Esophagus squamous epithelium (tissue), 5 donors: ENCODE measurements at places on chromosomes 6 and 20.
A peak's percentile ranks its signal among the peaks of the same experiment; 100 is the strongest.

- no peaks in the 10 kb centered on the region for H3K27me3 ChIP-seq
- H3K4me3 ChIP-seq, result peak overlapping the region; percentile 13
- H3K27ac ChIP-seq, result peak overlapping the region; percentile 46
- no peaks in the 10 kb centered on the region for H3K36me3 ChIP-seq
- H3K4me1 ChIP-seq, result peaks cover 16% of the 10 kb centered on the region
Observed at GRCh38 chr6:168133168-168133561, 54.2 kb upstream of the FRMD1 start.

- DNase-seq, result no peak
- H3K4me1 ChIP-seq, result no peaks in the 10 kb centered on the region
- H3K27me3 ChIP-seq, result no peaks in the 10 kb centered on the region
- H3K4me3 ChIP-seq, result no peak overlapping the region
Observed at GRCh38 chr6:106745824-106746582, 116.6 kb downstream of the QRSL1 start.

DNA sequence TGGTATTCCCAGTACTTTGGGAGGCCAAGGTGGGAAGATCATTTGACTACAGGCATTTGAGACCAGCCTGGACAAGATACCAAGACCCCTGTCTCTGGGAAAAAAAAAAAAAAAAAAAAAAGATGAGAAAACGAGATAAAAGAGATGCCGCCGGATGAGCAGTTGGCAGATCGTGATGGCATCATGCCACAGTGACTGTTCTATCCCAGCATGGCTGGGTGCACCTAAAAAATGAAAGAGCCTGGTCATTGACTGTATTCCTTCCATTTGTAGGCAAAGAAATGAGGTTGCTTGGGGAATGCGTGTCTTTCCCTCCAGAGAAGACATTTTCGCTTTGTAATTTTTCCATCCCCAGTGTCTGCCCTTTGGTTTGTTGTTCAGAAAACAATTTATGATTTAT lies 12.9 kb downstream of the AKAP12 start:
- H3K4me3 ChIP-seq, result no peak overlapping the region
- no peak for DNase-seq
- H3K36me3 ChIP-seq, result no peaks in the 10 kb centered on the region
- H3K27me3 ChIP-seq, result no peaks in the 10 kb centered on the region
- H3K27ac ChIP-seq, result no peak overlapping the region

DNA sequence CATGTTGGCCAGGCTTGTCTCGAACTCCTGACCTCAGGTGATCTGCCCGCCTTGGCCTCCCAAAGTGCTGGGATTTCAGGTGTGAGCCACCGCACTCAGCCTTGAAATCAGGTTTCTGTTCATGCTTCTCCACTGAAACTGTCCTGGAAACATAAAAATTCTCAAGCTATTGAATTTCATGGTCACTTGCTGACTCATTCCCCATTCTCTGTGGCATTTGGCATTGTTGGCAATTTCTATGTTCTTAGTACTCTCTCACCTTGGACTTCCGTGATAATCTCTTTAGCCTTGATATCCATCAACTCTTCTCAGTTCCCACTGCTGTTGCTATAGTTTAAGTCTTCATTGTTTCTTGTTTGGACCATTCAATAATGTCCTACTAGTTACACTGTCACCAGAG lies 6.2 kb downstream of the SEL1L2 start:
- peaks cover 8% of the 10 kb centered on the region for H3K4me1 ChIP-seq
- no peaks in the 10 kb centered on the region for H3K36me3 ChIP-seq
- H3K27ac ChIP-seq, result no peak overlapping the region
- no peak overlapping the region for H3K4me3 ChIP-seq
- DNase-seq, result no peak

GRCh38 chr20:41276317-41276751 lies 41.2 kb downstream of the ZHX3 start:
- H3K36me3 ChIP-seq, result no peaks in the 10 kb centered on the region
- H3K4me3 ChIP-seq, result no peak overlapping the region
- peaks cover 22% of the 10 kb centered on the region for H3K4me1 ChIP-seq
- no peak overlapping the region for H3K27ac ChIP-seq
- H3K27me3 ChIP-seq, result no peaks in the 10 kb centered on the region
- no peak for DNase-seq

- no peak overlapping the region for H3K27ac ChIP-seq
- no peaks in the 10 kb centered on the region for H3K36me3 ChIP-seq
- no peaks in the 10 kb centered on the region for H3K27me3 ChIP-seq
- no peak for DNase-seq
- H3K4me1 ChIP-seq, result no peaks in the 10 kb centered on the region
Observed at GRCh38 chr6:97775012-97775411, 492.0 kb upstream of the MMS22L start.

DNA sequence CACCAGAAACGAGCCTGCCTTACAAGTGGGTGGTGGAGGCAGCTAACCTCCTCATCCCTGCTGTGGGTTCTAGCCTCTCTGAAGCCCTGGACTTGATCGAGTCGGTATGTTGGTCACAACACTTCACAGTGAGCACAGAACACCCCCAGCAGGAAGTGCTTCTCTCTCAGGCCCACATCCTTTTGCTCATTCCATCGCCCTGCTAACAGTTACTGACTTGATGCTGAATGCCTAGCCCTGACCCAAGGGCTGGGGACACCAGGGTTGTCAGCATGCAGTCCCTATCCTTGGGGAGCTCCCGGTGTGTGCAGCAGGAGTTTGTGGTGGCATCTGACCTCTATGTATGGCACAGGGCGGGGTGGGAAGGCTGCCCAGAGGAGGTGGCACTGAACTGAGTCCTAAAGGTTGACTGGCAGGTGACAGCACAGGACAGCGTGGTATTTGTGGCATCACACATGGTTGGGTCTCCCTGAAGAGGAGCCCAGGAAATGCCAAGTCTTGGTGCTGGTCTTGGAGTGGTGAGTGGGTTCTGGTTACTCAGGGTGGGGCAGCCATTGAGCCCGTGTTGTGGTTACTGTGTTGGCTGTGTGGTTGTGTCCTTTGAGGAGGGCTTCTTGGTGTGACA lies 26.7 kb downstream of the GTSF1L start:
- H3K27ac ChIP-seq, result no peak overlapping the region
- no peaks in the 10 kb centered on the region for H3K36me3 ChIP-seq
- no peak overlapping the region for H3K4me3 ChIP-seq
- H3K4me1 ChIP-seq, result no peaks in the 10 kb centered on the region
